ENCODE measurements at places on chromosomes 5 and 9.

DNA sequence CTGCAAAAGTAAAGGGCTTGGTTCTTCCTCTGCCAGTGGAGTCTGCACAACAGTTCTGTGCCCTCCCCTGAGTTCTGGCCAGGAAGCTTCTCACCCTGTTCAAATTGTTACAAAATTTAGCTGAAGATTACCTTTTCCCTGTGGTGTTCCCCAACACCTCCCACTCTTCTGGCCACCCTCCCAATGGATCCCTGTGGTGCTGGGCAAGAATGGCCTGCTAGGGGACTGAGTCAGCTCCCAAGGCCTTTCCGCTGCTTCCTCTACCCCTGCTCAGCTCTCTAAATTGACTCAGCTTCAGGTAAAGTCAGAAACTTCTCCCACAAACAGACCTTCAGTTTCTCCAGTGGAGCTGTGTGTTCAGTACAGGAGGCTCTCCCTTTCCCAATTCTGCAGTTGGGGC, 186.0 kb downstream of the NR2F1-AS1 start:
- no peak for DNase-seq

DNA sequence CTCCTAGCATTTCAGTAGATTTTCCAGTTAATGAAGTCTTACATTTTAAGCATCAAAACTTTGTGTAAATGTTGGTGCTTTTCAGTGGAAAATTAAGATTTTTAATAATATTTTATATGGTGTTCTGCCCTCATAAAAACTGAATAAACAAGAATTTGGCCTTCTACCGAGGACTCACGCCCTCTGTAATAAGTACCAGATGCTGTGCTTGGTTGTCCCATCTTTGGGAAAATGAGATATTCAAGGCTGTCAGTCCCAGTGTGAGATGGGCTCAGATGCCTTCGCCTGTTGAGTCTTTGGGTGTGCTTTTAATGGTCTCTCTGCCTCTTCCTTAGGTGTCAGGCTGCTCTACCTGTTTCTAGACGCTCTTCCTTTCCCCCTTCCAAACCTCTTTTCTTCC, 28.7 kb downstream of the GALNT12 start:
- no peak for DNase-seq

GRCh38 chr5:34011536-34011935, 3.7 kb upstream of the AMACR start:
- DNase-seq, result no peak

DNA sequence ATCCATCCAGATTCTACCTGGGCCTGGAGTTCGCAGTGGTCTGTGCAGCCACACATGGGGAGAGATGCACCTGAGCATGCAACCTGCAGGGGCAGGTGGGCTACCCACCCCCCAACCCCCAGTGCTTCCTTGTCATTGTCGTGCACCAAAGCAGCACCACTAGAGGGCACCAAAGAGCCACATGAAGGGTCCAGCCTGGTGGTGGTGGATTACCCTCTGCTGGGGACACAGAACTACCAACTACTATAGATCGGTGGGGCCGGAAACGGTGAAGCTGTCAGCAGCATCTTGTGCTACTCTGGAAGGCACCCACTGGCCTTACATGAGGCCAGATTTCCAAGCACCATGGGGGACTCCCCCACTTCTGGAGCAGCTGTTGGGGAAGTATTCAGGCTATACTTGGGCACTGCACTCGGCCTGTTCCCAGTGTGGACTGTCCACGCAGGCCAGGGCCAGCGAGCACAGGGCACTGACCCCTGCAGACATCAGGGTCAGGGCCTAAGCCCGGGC, 60.2 kb upstream of the TBC1D2 start:
- peak; percentile 74 for DNase-seq

DNA sequence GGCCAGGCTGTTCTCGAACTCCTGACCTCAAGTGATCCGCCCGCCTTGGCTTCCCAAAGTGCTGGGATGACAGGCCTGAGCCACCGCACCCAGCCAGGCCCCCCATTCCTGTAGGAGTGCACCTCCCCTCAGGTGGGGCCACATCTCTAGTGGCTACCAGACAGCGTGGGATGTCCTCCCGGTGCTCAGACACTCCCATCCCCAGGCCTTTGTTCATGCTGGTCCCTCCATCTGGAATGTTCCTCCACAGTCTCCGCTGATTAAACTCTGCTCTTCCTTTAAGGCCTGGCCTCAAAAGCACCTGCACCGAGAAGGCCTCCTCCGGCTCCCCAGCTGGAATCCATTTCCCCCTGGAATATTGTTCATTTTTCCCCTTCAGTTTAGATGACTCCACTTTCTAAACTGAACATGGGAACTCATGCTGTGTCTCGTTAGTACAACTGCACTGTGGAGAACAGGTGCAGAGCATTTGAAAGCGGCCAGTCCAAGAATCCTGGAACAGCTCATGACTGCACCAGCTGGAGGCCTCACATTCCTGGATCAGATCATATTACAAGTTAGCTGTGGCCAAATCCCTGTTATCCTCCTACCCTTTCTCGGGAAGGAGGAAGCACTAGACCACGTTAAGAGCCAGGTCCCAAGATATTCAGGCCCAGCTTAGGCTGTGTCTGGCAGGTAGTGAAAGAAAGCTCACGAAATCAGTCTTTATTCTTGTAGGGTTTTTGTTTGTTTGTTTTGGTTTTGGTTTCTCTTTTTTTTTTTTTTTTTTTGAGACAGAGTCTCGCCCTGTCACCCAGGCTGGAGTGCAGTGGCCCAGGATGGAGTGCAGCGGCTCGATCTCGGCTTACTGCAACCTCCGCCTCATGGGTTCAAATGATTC, 10.8 kb upstream of the PRRC2B start:
- DNase-seq, result peak; percentile 34

DNA sequence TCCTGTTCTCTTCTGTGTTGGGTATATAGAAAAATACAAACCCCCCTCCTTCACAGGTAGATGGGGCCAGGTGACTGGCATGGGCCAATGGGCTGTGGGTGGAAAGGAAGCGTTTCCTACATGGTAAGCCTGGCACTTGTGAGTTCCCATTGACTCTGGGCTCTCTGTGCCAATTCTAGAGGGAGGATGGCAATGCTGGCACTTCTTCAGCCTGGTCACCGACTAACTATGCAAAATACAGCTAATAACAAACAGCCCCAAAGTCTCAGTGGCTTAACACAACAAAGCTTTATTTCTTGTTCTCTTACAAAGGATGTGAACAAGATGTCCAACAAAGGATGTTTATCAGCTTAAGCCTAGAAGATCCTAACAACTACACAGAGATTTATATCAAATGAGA, 258.1 kb downstream of the SYK start:
- no peak for DNase-seq

DNA sequence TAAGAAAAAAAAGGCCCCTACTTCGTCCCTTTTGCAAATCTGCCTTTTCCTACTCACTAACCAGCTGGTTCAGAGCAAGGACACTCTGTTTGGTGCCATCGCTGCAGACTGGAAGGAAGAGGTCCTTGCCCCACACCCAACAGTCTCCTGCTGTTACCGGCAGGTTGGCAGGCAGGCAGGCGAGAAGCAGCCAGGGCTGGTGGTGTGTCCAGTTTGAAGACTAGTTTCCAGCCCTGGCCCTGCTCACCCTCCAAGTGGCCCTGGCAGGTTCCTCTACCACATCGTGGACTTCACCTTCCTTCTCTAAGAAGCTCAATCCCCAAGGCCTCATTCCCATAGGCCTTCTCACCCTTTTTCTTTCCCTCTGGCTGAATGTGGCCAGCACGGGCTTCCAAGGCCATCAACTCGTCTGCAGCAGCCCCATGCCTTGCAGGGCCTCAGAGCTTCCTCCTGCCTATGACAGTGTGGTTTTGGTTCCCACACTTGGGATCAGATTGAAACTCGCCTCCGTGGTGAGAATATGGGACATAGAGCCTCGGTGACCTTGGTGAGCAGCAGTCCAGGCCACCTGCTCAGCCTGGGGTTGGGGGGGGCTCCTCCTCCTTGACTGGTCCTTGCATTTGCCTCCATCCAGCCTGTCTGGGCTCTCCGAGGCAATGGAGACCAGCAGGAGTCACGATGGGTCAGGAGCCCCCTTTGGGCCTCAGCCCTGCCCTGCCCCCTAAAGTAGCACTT, 22.9 kb downstream of the TGFBI start:
- DNase-seq, result no peak

DNA sequence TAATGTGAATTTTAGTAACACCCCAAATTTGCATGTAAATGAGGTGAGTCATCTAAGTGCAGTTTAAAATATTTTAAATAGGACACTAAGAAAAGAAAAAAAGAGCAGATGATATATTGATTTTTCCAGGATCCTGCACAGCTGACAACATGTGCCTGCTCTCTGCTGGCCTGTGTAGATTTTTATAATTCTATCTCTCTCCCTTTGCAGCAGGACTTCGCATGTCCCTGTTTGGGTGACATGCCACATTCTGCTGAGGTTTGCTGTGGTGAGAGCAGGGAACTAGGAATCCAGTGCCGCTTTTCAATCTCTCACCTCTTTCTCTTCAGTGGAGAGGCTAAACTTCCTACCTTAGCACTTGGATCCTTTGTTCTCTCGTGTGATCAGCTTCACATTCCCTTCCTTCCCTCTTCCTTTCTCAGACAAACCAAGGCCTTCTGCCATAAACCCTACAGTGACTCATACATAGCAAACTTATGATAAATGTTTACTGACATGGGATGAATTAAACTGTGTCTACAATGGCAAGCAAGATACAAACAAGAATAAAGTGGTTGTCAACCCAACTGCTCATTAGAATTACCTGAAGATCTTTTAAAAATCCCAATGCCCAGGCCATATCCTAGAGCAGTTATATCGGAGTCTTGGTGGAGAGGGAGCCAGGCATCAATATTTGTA, 198.8 kb upstream of the EFNA5 start:
- DNase-seq, result peak; percentile 54

DNA sequence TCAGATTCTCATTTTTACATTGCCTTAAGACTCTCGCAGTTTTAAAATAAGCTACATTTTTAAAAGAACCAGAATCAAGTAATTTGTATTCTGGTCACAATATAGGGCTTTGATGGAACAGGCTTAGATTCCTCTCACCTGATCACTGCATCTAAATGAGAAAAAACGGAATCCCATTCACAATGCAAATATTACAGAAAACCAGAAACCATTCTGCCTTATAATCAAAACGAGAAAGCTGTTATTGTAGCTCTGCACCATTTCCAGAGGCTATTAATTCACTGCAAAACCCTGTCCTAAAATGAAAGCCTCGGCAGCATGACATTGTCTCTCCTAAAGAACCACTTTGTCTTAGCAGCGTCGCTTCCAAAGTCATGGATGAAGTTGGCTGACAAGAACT, 116.1 kb upstream of the ZNF366 start:
- no peak for DNase-seq

DNA sequence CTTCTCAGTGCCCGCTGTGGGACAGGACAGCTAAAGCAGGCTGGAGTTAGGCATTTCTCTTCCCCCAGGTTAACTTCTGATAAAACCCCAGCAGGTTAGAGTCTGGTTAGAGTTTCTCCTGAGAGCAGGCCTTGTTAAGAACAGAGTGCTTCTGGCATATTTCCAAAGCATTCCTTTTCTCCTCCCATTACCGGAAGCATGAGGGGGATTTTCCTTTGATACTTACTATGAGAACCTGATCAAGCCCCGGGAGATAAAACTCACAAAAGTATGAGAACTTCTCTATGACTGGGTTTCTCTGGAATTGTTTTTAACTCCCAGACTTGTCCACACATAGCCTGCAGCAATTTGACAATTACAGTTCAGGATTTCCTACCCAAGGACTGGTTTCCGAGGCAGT, 77.4 kb upstream of the MAST4 start:
- no peak for DNase-seq

- DNase-seq, result no peak
Measured at GRCh38 chr5:172185096-172185461, 2.9 kb downstream of the STK10 start.

GRCh38 chr9:38298503-38298902, 94.0 kb upstream of the ALDH1B1 start:
- DNase-seq, result no peak

DNA sequence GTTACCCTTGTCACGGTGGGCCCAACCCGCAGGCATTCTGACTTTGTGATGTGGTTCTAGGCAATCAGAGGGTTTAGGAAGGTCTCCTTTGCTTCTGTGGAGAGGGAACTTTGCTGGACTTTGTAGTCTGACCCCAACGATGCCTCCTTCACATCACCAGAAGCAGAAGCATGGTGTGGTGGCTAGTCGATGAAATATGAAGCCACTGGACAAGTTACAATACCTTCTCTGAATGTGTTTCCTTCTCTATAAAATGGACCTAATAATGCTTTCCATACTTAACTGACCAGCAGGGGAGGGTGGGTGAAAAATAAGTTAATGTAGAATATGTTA, 607 bp downstream of the SPEF2 start:
- no peak for DNase-seq

GRCh38 chr5:120919017-120919416, 454.9 kb downstream of the PRR16 start:
- DNase-seq, result no peak

GRCh38 chr9:118238139-118238538, 533.9 kb downstream of the TLR4 start:
- no peak for DNase-seq

- no peak for DNase-seq
Measured at GRCh38 chr5:65811885-65812284, 89.9 kb downstream of the NLN start.
